Iris pigment epithelial cell (primary cell): ENCODE measurements at places on chromosomes 11 and 22.

- no peak for DNase-seq
Measured at GRCh38 chr11:2741006-2741376, 41.2 kb upstream of the KCNQ1OT1 start.

DNA sequence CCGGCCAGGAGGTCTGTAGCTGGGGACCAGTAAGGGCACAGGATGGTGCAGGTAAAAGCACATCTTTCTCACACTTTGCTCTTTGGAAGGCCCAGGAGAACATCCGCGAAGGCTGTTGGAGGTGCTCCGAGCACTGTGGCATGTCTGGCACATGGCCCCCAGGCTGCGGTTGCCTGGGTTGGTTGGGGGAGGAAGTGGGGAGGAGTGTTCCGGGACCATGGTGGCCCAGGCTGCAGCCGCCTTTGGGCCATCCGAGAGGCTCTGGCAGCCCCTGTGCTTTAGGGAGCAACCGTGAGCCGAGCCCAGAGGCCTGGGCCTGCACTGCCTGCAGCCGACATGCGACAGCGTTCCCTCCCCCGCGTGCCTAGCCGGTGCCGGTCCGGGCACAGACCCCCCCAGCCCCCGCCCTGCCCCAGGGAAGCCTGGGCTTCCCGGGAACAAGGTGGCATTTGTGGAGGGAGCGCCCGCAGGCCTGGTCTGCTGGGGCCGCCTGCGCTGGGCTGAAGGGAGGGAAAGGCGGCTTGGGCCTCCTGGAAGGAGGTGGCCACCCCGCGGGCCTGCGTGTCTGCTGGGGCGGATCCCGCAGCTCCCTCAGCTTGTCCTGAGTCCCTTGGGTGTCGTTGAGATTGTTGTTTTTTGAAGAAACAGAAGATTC lies 57.9 kb downstream of the GRAMD4 start:
- DNase-seq, result no peak

DNA sequence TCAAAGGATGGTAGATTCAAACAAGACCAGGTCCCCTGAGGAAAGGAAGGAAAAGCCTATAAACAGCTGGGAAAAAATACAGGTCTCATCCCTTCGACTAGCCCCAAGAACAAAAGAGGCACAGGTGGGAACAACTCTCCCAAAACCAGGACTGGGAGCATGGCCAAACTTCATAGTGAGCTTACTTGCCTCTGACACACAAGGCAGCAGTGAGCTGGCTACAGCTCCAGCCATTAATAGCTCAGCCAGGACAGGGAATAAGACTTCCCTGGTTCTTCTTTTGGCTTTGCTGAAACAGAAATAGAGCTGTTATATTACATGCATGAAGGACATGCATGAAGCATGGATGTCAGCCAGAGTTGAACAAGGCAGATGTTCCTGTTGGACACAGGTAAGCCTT lies at the start of gene OR10A2:
TSS of gene OR10A2 (plus strand) at position 97 of the 400 bp plus-strand sequence. CDS start 6,698 bp downstream, outside the sequence.
- peak; percentile 11 for DNase-seq

DNA sequence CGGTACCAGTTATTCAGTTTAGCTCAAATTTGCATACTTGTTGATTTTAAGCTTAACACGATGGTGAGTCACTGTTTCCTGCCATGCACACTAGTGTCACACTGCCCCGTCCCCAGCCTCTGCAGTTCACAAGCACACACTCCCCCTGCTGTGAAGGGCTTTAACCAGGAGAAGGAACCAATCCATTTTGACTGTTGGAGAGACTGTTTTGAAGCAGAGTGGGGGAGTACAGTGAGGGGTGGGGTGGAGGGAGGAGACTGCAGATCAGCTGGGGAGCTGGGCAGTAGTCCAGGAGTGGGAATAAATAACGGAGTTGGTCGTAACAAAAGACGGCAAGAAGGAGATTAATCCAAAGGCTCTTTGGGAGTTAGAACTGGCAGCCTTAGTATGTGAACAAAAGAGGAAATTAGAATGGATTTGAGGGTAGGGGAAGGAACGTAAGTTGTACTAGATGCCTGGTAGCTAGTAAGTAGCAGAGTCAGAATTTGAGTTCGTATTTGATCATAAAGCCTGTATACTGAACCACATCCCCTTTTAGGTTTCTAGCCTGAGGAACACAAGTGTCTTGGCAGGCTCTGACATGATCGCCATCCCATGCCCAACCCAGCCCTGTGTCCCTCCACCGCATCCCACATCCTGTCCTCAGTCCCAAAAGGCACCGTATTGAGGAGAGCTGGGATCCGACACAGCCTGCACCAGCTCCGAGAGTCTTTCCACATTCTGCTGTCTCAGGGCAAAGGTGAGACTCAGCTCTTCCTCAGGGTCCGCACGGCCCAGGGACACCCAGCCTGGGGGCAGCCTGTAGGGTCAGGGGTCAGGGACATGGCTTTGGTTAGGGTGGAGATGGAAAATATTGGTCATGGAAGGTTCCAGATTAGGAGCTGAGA lies 862 bp downstream of the TPP1 start:
- DNase-seq, result peak; percentile 89

- DNase-seq, result no peak
Measured at GRCh38 chr11:19696073-19696472, 16.6 kb upstream of the NAV2 start.

DNA sequence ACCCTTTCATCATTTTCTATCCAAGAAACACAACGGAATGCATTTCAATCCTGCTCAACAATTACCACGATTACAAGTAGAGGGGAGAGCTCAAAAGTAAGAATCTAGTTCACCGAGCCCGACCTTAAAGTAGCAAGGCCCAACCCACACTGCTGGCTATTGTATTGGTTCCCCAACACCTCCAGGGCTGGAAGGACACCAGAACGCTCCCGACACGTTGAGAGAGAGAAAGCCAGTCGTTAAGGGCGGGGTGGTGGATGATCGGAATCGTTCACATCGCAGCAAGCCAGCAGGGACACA lies 690 bp downstream of the CKAP5 start:
- DNase-seq, result no peak

- no peak for DNase-seq
Measured at GRCh38 chr11:11505190-11505589, 116.6 kb downstream of the GALNT18 start.

GRCh38 chr11:69003301-69003865 lies 9.7 kb downstream of the MRGPRF start:
- DNase-seq, result no peak

GRCh38 chr11:134659882-134660281 lies 247.8 kb upstream of the B3GAT1 start:
- DNase-seq, result no peak

- DNase-seq, result no peak
Measured at GRCh38 chr11:36156817-36157519, 132.3 kb downstream of the COMMD9 start.

DNA sequence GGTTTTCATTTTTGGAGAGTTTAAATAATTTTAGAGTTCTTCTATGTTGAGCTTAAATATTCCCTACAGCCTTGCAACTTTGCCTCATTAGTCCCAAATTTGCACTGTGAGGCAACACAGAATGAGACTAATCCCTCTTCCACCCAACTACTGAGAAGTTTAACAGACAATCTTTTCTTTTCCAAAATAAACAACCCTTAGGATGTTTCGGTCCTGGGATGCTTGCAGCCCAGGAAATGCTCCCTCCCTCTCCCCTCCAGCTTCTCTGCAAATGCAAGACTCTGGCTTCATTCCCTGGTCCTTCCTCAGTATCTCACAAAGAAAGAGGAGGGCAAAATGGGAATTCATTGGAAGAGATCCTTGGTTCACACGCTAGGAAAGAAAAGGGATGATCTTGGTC lies 222.5 kb downstream of the ST3GAL4 start:
- DNase-seq, result no peak

- no peak for DNase-seq
Measured at GRCh38 chr11:117176186-117176585, 2.4 kb upstream of the SIDT2 start.

DNA sequence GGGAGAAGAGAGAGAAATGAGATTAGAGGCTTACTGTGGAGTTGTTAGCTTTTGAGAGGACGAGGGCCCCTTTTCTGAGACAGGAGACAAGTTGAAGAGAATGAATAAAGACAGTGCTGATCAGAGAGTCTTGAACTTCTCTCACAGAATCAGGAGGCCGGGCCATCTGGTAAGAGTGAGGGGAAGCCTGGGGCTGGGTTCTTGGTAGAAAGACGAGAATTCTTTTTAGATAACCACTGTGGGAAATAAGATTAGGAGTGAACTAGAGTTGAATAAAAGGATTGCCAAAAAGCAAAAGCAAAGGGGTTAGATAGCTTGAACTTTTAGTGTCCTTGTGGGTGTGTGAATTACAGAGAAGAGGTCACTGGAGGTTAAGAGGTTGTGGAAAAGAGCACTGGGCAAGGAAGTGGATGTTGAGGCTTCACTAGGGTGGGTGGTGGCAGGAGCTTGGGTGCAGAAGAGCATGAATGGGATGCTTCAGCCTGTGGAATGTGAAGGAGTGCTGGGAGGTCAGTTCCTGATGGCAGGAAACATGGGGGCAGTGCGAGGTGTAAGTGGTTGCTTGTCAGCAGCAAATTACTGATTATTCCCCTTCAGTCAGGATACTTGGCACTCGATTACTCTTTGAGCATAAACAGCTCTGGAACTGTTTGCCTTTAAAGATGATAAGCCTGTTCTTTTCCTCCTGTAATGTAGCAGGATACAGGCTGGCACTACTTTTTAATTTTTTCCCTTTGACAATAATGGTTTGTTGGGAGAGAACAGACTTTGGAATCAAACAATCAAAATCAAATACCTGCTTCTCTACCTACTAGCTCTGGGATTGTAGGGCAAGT lies 98.3 kb downstream of the ARHGAP42 start:
- no peak for DNase-seq

DNA sequence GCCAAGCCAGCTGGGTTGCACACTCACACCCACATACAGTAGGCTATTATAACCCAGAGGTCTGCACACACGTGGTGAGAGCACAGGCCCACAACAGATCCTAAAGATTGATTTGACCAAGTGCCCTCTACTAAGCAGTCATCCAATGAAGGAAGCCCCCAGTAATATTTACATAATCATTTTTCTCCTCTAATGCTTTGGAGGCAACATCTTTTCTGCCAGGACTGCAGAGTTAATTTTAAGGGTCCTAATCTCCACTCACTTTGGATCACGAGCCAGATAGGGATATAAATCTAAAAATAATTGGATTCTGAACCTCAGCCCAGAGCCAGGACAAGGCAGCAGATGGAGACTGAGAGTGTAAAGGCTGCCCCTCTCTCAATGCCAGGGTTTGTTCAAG lies 49.1 kb upstream of the MTNR1B start:
- no peak for DNase-seq

- no peak for DNase-seq
Measured at GRCh38 chr11:62726156-62726914, 922 bp downstream of the HNRNPUL2 start.

GRCh38 chr22:20494978-20495860 lies at the start of gene KLHL22:
Gene KLHL22, minus strand, starts transcription at chr22:20495795. Its CDS starts 6,584 bp downstream, at chr22:20489211.
- peak; percentile 38 for DNase-seq

DNA sequence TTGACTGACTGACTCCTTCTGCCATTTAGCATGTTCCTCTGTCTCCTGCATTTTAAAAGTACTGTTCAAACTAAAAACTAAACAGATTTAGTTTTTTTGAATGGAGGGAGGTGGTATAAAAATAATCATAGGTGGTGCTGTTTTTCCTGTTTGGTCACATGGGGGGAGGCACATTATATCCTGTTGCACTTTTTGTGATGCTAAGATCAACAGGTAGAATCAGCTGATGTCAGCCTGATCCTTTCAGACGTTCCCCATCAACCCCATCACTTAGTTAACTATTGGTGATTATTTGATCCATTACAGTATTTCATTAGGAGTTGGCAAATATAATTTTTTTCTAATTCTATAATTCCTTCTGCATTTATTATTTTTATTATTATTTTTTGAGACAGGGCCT lies 5.1 kb upstream of the OSBP2 start:
- no peak for DNase-seq

- no peak for DNase-seq
Measured at GRCh38 chr22:20586403-20586745, 79.0 kb downstream of the MED15 start.

DNA sequence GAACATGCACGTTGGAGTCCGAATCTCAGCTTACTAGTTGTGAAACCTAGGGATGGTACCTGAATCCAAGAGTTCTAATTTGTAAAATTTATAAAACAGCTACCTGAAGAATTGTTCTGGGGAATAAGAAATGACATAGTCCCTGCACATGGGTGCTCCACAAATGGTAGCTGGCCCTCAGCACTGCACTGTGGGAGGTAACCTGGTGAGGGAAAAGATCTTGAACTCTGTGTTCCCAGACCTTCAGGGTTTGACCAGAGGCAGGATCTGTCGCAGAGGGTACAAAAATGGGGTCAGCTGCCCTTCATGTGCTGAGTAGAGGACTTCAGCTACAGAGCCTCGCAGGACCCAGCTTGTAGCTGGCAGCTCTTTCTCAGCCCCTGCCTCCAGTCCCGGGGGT lies 73.5 kb downstream of the USP35 start:
- DNase-seq, result no peak

- DNase-seq, result no peak
Measured at GRCh38 chr22:19213001-19213400, 34.5 kb upstream of the SLC25A1 start.

DNA sequence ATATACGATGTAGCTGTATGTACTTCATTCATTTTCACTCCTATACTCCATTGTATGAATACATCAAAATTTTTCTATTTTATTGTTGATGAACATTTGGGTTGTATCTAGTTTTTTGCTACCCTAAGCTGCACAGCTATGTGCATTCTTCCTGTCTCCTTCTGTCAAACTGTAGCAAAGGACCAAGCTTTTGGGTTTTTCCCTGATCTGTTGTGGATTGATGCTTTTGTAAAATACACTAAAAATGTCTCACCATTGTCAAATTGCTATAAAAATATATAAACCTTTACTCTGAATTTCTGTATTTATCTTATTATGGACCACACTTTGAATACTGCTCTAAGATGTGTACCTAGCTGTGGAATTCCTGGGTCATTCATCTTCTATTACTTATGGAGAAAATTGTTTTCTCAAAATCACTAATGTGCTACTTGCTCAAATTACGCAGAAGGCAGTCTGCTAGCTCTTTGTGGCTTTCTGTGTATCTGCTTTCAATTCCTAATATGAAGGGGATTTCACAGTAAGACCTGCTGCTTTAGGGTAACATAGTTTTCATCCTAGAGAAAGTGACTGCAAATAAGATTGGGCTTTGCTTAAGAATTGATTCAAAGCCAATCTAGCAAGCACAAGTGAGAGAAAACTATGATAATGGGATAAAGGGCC lies 123.4 kb downstream of the CYP2R1 start:
- no peak for DNase-seq

- DNase-seq, result no peak
Measured at GRCh38 chr11:72657411-72658100, 16.7 kb downstream of the PDE2A start.

GRCh38 chr22:47169801-47170140 lies 407.3 kb downstream of the TBC1D22A start:
- DNase-seq, result no peak

GRCh38 chr11:121063728-121064127 lies 37.3 kb upstream of the TECTA start:
- DNase-seq, result peak; percentile 12

DNA sequence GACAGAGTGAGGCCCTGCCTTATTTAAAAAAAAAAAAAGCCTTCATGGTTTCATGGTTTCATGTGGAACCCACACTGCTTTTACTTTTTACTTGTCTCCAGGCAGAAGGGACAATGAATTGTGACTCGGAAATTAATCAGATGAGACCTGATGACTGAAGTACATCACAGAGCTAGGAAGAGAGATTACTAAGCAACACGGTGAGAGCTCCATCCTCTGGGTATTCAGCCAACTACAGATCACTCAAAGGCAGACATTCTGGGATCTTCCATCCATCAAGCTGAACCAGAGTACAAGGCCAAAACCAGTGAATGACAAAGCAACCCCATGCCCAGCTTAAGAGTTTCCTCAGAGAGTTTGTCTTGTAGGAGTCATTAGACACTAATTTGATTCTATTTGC lies 433.2 kb downstream of the SOX6 start:
- no peak for DNase-seq
